ENCODE measurements at places on chromosomes 4 and X.

GRCh38 chr4:42781315-42781714 is 111.2 kb upstream of the GRXCR1 start:
- DNase-seq: no peak

DNA sequence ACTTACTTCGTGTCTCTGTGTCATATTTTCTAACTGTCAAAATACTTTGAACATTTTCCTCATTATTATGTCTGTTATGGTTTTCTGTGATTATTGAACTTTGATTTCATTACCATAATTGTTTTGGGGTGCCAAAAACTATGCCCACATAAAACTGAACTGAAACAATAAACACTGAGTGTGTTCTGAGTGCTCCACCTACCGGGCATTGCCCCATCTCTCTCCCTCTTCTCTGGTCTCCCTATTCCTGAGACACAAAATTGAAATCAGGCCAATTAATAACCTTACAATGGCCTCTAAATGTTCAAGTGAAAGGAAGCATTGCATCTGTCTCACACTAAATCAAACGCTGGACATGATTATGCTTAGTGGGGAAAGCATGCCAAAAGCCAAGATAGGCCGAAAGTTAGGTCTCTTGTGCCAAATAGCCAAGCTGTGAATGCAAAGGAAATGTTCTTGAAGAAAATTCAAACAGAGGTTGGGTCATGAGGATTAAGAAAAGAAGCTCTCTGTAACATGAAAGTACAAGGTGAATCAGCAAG is 972.3 kb downstream of the PCDH7 start:
- no peak for DNase-seq

DNA sequence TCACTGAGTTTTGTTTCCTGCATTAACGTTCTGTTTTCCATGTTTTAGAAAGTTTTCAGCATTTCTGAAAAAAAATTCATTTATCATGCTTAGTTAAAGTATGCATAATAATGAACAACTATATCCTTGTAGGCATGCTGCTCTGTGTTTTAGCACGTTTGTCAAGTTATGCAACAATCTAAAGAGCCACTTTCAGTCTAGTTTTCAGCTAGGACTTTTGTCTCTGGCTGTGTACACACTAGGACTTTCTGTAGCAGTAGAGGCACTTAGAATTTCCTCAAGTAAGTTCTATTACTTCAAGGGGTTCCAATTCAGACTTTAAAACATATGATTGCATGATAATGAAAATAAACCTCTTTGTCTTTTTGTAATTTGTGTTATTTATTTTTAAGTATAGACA is 12.4 kb downstream of the DCAF8L1 start:
- no peak for DNase-seq

GRCh38 chr4:13365195-13365594 is 118.9 kb downstream of the RAB28 start:
- DNase-seq: no peak

GRCh38 chrX:56994375-56995270 is 718 bp downstream of the SPIN3 start:
- DNase-seq: no peak

- DNase-seq: no peak
These were observed 5.6 kb downstream of the PCDH10 start for GRCh38 chr4:133154725-133155124.

DNA sequence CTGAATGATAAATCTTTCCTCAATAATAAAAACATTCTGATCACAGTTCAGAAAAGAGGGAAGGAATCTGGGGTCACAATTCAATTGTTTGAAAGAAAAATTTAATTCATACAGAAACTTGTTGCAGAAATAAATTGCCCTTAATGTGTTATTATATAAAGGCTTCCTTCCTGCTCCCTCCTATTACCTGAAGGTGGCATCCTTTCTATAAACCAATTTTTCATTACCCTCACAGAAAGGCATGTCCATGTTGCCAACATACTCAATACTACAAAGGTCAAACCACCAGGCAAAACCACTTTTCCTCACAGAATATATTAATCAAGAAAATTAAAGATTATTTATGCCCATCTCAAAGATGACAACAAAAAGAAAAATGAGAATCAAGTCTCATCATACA is 194.3 kb upstream of the CT83 start:
- no peak for DNase-seq

DNA sequence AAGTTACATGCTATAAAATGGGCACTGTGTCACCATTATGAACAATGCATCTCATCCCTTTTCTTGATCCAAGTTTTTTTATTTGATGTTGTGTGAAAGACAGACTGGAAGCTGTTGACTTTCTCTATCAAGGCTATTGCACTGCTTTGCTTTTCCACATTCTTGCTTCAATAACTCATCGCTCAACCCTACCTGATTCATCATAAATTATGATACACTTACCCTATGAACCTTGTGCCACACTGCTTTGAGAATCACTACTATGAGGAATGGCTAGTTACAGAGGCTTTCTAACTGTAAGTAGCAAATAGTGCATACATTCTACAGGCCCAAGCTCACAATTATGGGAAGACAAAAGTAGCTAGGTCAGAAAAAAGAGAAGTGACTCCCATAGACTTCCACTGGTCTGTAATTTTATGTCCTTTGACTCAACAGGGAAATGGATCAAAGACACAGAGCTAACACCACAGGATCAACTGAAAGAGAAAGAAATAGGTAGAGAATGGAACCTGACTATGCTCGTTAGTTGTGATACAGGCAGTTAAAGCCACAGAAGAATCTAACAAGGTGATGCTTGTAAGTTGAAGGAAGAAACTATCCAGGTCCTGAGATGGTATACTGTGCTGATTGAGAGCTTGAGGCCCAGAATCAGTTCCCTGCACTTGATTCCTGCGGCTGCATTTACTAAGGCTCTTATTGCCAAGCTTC is 163.5 kb downstream of the PPP3CA start:
- no peak for DNase-seq

DNA sequence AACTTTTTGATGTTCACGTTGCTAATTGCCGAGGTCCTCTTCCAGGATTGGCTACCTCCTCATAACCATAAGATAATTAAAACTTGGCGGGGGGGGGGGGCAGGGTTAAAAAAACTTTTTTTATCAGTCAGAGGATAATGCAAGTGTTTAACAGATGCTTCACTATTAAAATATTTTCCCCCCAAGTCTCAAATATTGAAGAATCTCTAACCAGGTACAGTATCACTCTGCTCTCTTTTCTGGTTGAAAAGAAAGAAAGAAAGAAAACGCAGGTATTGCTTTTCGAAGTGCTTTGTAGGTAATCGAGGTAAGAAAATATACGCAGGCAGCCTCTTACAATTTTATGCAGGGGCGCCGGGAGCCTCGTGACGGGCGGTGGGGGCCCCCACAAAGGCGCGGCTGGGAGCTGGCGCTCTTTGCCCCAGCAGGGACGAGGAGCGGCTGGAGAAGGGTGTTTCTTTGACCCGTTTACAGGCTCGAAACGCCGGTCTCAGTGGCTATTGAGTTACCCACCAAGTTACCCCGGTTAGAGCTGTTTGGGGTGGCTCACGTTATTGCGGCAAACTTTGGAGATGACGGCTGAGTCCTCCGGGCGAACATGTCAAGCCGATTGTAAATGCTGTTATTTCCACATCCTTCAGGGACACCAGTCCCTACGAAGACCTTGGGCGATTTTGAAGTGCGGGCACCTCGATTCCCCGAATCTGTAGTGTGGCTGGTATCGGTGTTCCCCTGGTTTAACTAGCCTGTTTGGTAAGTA is 477 bp upstream of the HAND2 start:
- no peak for DNase-seq

GRCh38 chrX:36908801-36909675 is 99.1 kb upstream of the FAM47C start:
- DNase-seq: no peak

Data from posterior vena cava (tissue), 2 donors.